Hematopoietic multipotent progenitor cell treated with erythropoietin and hydrocortisone succinate and interleukin-3 and kit ligand, for 15 days (in vitro differentiated cells): ENCODE measurements at places on chromosomes 5 and 9.

DNA sequence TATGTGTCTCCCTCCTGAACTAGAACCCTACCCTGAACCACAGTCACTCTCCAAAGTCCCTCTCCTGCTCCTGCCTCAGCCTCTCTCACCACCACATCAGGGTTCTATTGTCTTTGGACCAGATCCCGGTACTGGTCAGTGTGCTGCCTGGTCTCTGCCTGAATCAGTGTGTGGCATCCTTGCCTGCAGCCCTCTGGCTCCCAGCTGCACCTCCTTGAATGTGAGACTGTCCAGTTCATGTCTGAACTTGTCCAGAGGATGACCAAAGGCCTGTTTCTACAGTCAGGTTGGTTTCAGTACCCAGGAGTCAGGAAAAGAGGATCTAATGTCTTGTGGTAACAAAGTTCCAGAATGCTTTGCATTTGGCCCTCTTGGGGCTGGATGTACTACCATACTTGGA, 76.8 kb upstream of the RANBP3L start:
- no peak for DNase-seq

- DNase-seq, result no peak
Measured at GRCh38 chr9:69397384-69398214, 72.6 kb downstream of the ENTREP1 start.

- no peak for DNase-seq
Measured at GRCh38 chr5:102483736-102484135, 15.1 kb downstream of the SLCO6A1 start.

DNA sequence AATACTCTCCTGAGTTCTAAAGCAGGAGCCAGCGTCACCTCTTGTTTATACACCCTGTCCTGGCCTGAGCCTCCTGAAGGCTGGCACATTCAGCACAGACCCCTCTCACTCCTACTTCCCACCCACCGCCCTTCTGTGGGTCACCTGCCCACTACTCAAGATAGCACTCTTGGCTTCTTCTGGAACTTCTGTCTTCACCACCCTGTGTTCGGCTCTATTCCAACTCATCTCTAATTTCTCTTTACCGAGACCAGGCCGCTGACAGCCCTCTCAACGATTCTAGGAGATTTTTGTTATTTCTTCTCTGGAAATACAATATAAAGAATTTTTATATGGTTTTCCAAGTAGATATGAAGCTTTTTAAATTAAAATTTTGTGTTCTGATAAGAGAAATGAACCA, 57.4 kb downstream of the IRF1 start:
- no peak for DNase-seq

- DNase-seq, result no peak
Measured at GRCh38 chr5:122442938-122443337, 130.9 kb downstream of the SNCAIP start.

DNA sequence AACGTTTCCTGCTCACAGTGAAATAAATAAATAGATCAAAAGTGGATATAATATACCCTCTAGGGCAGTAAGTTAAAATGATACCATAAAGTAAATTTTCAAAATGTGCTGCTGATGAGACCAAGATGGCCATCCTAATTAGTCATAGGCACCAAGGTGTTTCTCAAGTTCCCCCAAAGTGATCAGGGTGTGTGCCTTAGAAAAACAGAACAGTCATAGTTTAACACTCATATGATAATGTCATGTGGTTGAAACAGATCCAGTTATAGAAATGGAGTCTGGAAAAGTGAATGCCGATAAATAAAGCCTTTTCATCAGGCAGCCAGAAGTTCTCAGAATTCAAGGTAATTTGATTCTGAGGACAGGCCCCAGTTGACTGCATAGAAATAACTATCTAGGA, 161.5 kb upstream of the CDKN2B start:
- no peak for DNase-seq

DNA sequence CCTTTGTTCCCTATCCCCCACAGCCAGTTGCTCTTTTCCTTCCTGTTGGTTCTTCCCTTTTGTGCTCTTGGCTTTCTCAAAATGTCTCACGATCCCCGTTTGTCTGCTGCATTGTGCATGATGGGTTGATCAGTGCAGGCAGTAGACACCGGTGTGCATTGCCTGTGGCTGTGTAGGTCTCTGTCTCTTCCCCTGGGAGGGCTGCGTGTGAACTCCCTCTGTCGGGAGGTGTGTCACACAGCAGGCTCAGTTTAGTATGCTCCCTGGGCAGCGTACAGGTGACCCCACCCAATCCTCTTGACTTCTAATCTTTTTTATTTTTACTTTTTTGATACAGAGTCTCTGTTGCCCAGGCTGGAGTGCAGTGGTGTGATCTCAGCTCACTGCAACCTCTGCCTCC, 265.3 kb downstream of the FSTL4 start:
- no peak for DNase-seq

- DNase-seq, result no peak
Measured at GRCh38 chr5:94544031-94544650, 74.3 kb downstream of the KIAA0825 start.
